ENCODE measurements at places on chromosomes 16 and 17.

- DNase-seq, result no peak
Observed at GRCh38 chr17:59764292-59764741, 56.9 kb downstream of the VMP1 start.

GRCh38 chr17:10737168-10737622 lies 7.4 kb upstream of the TMEM220 start:
- DNase-seq, result no peak

DNA sequence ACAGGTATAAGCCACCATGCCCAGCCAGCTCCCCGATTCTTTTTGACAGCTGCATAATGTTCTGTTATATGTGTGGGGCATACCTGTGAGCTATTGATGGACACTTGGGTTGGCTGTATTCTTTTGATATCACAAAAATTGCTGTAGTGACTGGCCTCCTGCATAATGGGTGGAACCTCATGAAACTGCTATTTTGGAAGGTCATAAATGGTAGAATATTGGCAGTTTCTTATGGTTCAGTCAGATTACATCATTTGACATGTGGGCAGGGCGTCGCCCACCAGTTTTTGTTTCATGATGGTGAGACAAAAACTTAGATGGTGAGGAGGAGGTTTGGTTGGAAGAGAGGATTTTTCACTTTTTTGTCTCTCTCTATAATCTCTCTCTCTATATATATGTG lies 26.7 kb upstream of the POLR3E start:
- DNase-seq, result no peak

- DNase-seq, result no peak
Observed at GRCh38 chr16:48636521-48636920, 26.5 kb upstream of the N4BP1 start.

DNA sequence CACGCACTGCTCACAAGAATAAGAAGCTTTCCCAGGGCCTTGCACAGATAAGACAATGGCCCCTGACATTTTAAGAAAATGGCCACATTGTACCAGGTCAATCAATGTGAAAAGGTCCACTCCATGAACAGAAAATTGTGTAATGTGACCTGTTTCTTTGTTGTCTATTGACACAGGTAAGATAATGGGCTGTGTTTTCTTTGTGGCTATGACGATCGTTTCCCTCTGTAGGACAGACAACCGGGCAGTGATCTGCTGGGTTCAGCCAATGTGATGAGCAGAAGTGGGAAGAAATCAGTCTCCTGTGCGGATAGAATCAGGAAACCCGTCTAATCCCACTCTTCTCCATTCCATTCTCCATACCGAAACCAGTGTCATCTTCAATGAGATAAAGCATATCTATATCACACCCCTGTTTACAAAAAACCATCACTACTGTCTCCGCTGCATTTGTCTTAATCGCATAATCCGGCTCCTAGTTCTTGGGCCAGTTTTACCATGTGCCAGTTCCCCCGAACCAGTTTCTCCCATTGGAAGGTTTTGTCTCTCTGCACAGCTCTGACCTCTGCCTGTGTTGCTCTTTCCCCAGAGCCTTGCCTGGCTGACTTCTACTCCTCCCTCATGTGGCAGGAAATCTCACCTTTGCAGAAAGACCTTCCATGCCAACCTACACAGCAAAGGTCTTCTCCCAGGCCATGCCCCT lies 66.9 kb upstream of the ATF7IP2 start:
- no peak for DNase-seq

DNA sequence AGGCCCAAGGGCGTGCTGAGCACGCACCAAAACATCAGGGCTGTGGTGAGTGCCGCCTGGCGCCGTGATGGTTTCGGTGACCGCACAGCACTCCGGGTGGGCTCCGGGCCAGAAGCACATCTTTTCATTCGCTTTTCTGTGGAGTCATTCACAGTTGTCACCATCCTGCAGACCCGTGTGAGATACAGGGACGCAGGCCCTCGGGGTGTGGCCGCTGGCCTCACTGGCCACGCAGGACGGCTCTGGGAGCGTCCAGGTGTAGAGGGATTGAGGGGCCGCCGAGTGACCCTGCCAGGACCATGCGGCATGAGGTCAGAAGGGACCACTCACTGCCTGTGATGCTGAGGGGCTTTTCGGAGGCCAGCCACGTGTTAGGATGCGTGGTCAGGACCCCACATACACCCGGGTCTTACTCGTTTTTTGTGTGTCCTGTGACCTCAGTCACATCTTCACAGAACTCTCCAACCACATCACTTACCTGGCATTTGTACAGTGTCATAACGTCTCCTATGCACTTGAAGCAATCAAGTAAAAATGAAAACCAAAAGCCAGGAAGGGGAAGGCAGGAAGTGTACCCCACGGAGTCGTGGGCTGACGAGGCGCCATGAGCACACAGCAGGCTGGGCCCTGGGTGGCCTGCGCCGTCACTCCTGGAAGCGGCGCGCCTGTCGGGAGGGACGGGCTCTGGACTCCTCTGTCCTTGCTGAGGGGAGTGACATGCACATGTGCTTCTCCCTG lies 7.8 kb downstream of the ACSF3 start:
- no peak for DNase-seq

DNA sequence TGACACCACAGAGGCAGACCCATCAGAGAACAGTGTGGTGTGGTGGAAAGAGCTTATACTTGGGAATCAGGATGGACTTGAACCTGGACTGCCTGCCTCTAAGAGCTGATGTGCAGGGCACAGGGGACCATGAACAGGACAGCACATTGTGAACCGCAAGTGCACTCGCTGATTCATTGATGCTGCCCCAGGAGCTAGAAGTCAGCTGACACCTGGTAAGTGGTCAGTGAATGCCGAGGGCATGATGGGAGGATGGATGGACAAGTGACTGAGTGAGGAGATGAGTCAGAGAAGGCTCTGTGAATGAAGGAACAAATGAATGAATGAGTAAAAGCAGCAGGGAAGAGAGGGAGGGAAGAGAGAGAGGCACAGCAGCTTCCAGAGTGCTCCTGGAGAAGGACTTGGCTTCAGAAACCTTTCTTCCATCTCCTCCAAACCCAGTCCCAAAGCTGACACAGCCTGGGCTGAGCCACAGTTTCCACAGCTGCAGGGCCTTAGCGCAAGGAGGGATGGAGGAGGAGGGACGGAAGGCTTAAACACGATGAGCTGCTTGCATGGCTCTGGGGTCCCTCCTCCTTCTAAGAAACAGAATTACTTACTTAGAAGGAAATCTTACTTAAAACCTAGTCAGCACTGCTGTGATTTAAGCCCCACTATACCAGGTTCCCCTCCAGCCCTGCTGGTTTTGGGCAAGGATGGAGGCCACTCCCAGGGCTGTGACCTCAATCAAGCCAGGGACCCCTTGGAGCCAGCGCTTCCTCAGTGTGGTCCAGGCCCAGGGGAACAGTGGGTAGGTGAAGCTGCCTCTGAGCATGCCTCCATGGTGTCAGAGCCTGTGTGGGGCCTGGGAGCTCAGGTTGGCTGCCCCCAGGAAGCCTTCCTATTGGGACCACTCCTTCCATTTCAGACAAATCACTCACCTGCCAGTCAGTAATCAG lies 184.6 kb downstream of the TMEM132E start:
- DNase-seq, result no peak
